Spleen (tissue), 13 donors: ENCODE measurements at places on chromosomes 7 and 10. TPM values are rescaled to one million over a fixed set of nuclear protein-coding genes. Genes with fewer than 3 reads are reported as not detected.
A peak's percentile ranks its signal among the peaks of the same experiment; 100 is the strongest.

DNA sequence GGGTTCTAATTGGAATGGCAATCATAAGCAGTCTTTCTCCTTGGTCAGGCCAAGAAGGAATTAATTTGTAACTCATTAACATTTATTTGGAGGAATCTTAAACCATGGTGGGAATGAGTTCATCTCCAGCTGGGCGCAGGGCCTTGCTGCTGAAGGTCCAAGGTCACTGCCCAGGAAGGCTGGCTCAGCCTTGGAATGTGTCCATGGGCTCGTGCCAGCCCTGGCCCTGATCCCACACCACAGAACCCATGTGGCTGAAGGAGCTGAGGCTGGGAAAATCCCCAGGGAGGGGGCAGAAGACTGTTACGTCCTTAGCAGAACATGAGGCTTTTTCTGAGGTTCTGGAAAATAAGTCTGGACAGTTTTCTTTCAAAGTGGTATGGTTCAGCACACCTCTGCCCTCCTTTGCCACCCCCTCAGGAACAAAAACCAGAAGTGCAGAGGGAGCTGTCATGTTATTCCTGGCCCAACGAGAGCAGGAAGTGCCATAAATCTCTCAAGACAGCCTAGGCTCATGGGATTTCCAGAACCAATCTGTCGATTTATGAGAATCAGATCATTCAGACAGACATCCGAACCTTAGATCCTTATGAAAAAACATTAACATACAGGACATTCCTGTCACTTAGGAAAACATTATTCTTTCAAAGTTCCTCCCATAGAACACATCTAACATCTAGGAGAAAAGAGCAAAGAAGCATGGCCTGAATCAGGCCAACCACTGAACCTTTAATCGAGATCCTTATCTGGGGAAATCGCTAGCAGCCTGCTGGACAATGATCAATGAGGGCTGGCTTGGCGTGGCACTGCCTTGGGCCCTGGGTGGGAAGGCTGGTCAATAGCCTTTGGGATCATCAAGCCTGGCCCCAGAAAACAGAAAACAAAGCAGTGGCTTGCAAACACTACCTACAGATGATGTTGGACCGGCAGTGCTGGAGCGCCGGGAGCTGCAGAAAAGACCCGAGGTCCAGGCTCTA lies 134.3 kb downstream of the TAX1BP1 start:
- H3K36me3 ChIP-seq, result no peaks in the 10 kb centered on the region
- H3K4me1 ChIP-seq, result peaks cover 10% of the 10 kb centered on the region
- H3K4me3 ChIP-seq, result no peak overlapping the region
- no peaks in the 10 kb centered on the region for H3K27me3 ChIP-seq
- DNase-seq, result no peak

DNA sequence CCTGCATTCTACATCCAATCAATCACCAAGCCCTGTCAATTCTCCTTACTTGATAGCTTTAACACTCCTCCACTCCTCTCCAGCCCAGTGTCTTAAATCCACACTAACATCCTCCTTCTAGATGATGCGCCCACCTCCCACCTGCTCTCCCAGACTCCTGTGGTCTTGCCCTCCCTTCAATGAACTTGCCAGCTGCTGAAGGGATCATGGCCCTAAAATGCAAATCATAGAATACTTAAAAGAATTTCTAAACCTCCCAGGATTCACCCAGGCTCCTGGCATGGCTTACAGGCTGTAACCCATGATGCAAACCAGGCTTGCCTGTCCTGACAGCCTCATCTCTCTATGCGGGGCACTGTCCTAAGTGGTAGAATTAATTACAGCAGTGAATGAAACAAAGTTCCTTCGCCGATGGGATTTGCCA lies 43.6 kb downstream of the SYPL1 start:
- H3K4me1 ChIP-seq, result peaks cover 99% of the 10 kb centered on the region
- no peak overlapping the region for H3K4me3 ChIP-seq
- peak overlapping the region; percentile 91 for H3K27ac ChIP-seq
- no peaks in the 10 kb centered on the region for H3K27me3 ChIP-seq

GRCh38 chr7:138167869-138168296 lies 91.6 kb downstream of the AKR1D1 start:
- no peaks in the 10 kb centered on the region for H3K36me3 ChIP-seq
- no peaks in the 10 kb centered on the region for H3K27me3 ChIP-seq
- no peak for DNase-seq
- H3K4me1 ChIP-seq, result no peaks in the 10 kb centered on the region
- no peak overlapping the region for H3K4me3 ChIP-seq
- H3K27ac ChIP-seq, result no peak overlapping the region

GRCh38 chr10:126964190-126964589 lies 59.0 kb downstream of the DOCK1 start:
- H3K27me3 ChIP-seq, result no peaks in the 10 kb centered on the region
- H3K4me3 ChIP-seq, result no peak overlapping the region
- H3K27ac ChIP-seq, result no peak overlapping the region
- no peak for DNase-seq

- no peak for DNase-seq
- H3K27ac ChIP-seq, result no peak overlapping the region
- H3K4me1 ChIP-seq, result peaks cover 15% of the 10 kb centered on the region
- no peaks in the 10 kb centered on the region for H3K27me3 ChIP-seq
- H3K4me3 ChIP-seq, result no peak overlapping the region
Measured at GRCh38 chr10:96972264-96972663, 140.2 kb downstream of the LCOR start.

GRCh38 chr10:81498011-81498551 lies 376.9 kb upstream of the NRG3 start:
- no peak overlapping the region for H3K4me3 ChIP-seq
- no peaks in the 10 kb centered on the region for H3K27me3 ChIP-seq

GRCh38 chr10:1581189-1581588 lies 156.1 kb downstream of the ADARB2 start:
- H3K36me3 ChIP-seq, result no peaks in the 10 kb centered on the region
- no peak for DNase-seq
- H3K4me1 ChIP-seq, result peaks cover 16% of the 10 kb centered on the region
- no peak overlapping the region for H3K4me3 ChIP-seq

DNA sequence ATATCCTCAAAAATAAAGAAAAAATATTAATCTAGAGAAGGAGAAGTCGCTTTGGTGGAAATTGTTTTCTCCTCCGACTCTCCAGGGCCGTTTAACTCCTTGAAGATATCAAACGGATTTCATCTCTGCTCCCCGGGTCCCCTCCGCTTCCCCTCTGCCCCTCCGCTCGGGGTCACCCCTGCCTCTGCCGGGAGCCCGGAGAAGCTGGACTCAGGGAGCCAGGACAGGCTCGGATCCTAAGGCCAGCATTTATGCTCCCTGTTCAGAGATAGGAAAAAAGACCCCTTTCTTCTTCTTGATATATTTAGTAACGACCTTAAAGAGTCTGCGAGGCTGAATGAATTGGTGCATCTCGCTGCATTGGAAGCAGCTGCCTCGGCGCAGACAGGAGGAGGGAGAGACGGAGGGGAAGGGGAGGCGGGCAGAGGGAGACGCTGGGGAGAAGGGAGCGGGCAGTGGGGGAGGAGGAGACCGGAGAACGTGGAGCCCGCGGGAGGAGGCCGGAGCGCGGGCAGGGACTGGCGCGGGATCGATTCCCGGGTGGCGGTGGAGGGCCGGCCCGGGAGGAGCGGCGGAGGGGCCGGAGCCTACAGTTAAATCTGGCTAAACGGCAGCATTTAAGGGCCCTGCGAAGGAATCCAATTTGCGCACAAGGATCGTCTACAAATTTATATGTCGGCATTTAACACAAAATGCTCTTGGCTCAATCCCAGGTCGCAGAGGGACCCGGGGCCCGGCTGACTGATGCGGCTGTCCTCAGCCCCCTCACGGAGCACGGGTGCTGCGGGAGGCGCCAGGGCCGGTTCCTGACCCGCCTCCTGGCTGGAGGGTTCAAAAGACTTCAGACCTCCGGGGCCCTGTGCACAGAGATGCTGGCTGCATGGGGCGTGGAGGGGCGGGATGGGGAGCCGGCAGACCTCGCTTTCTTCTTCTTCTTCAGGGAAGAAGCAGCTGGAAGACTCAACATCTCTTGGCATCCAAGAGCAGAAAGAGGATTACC lies 55.6 kb downstream of the CRTAC1 start:
- H3K4me1 ChIP-seq, result no peaks in the 10 kb centered on the region
- H3K36me3 ChIP-seq, result no peaks in the 10 kb centered on the region
- H3K27me3 ChIP-seq, result peaks cover 99% of the 10 kb centered on the region
- no peak for DNase-seq
- H3K27ac ChIP-seq, result no peak overlapping the region

The GPR26 gene
- not detected for total RNA-seq

The MKLN1 gene
- total RNA-seq, result 87.4 TPM
